Astrocyte of the cerebellum (primary cell): ENCODE measurements at places on chromosomes 4 and X.

- no peak for DNase-seq
Measured at GRCh38 chrX:50475208-50475607, 4.6 kb upstream of the DGKK start.

GRCh38 chrX:107755721-107756120 is 19.9 kb downstream of the TSC22D3 start:
- no peak for DNase-seq

GRCh38 chr4:56465599-56466295 is 1.7 kb upstream of the SRP72 start:
- DNase-seq, result no peak

GRCh38 chr4:75930152-75930551 is 10.7 kb downstream of the NAAA start:
- DNase-seq, result no peak

- DNase-seq, result no peak
Measured at GRCh38 chr4:165294907-165295306, 32.6 kb upstream of the MSMO1 start.

GRCh38 chr4:64464581-64464980 is 55.3 kb upstream of the TECRL start:
- DNase-seq, result no peak

- DNase-seq, result no peak
Measured at GRCh38 chrX:138020941-138021340, 455.0 kb downstream of the ZIC3 start.

- DNase-seq, result no peak
Measured at GRCh38 chr4:109877400-109877799, 29.5 kb downstream of the LRIT3 start.

DNA sequence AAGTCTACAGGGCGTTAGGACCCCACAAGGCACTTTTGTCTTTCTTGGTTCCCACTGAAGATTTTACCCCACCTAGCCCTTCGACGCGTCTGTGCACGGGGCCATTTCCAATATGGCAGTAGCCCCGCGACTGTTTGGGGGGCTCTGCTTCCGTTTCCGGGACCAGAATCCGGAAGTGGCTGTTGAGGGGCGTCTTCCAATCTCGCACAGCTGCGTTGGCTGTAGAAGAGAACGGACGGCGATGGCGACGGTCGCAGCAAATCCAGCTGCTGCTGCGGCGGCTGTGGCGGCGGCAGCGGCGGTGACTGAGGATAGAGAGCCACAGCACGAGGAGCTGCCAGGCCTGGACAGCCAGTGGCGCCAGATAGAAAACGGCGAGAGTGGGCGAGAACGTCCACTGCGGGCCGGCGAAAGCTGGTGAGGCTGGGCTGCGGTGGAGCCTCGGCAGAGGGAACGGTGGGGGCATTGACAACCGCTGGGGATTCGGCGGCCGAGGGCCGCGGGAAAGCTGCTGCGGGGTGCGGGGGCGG is at the start of gene USP11:
USP11 (plus strand) TSS at position 207 of the 530 bp plus-strand sequence; CDS start at position 242, 35 bp downstream.
- DNase-seq, result peak; percentile 6

- DNase-seq, result no peak
Measured at GRCh38 chrX:150228431-150228830, 134.7 kb upstream of the MAMLD1 start.

DNA sequence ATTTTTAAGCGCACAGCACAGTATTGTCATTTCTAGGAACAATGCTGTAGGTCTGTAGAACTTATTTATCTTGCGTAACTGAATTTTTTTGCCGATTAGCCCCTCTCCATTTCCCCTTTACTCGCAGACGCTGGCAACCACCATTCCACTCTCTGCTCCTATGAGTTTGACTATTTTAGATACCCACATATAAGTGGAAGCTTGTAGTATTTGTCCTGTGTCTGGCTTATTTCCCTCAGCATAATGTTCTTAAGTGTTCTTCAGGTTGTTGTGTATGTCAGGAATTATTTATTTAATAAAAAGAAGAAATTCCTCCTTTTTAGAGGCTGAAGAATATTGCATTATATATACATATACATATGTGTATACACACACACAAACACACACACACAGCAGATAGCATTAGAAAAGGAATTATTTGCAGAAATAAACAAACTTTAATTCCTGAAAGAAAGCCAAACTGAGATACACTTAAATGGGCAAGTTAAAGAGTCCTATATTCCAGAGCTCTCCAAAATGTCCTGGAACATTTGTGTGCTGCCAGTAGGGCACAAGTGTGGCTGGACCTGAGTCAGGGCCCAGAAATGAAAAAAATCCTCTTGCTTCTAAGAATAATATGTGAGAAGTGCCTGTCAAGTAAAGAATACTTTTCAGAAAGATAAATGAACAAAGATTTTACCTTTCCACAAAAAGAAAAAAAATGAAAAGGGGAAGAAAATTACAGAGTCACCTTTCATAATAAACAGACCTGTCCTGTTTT is 4.5 kb upstream of the ZNF330 start:
- no peak for DNase-seq

GRCh38 chr4:14920759-14921320 is 81.4 kb upstream of the CPEB2 start:
- no peak for DNase-seq

GRCh38 chr4:127856813-127857447 is 23.8 kb upstream of the PLK4 start:
- peak; percentile 90 for DNase-seq

GRCh38 chr4:38683276-38683675 is 19.3 kb downstream of the KLF3 start:
- DNase-seq, result no peak

DNA sequence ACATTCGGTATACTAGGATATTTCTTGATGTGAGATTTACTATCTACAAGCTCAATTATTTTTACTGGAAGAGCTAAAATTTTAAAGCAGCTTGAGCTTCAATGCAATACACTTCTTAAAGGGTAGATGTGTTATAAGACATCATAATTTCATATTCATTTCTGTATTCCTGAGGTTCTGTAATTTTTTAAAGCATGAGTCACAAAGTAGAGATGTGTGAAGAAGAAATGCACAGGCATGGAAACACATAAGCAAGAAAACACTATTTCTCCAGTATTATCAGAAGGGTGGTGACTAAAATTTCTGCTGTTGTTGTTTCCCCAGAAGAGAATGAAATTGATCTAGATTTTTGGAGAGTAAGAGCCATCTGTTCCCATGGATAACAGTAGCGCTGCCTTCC is 72.6 kb downstream of the INPP4B start:
- no peak for DNase-seq

- DNase-seq, result no peak
Measured at GRCh38 chr4:19372390-19372789, 879.3 kb upstream of the SLIT2 start.

DNA sequence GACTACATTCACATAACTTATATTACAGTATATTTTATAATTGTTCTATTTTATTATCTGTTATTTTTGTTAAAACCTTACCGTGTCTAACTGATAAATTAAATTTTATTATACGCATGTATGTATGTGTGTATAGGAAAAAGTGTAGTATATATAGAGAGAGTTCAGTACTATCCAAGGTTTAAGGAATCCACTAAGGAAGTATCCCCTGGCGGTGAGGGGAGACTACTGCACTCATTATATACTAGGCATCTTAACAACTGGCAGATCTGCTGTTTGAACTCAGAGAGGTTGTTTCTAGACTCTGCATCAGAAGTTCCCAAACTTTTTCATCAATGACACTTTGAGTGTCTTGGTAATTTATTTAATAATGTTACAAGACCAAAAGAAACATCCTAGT is 70.9 kb downstream of the NDST4 start:
- DNase-seq, result no peak

DNA sequence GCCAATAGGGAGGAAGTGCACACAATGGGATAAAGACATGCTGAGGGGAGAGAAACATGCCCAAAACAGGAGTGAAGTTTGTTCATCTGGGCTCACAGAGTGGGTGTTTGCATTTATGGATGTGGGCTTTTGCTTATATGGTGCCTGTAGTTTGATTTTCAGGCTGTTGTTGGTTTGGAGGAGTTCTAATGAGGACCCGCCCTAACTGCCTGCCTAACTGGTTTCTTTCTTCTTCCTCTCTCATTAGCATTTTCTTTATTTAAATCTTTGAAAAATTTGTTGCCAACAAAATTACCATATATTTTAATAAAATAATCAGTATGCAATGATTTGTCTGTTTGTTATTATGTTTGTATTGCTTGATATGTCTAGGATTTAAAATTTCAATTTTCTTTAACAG is 1965.8 kb downstream of the C4orf33 start:
- DNase-seq, result no peak

GRCh38 chr4:25310803-25311166 is 1.8 kb upstream of the ZCCHC4 start:
- DNase-seq, result no peak
